HTR-8/SVneo (cell line): ENCODE measurements at places on chromosomes 4 and X.
A peak's percentile ranks its signal among the peaks of the same experiment; 100 is the strongest.

GRCh38 chrX:39905538-39905891 lies 192.2 kb downstream of the BCOR start:
- DNase-seq, result no peak

DNA sequence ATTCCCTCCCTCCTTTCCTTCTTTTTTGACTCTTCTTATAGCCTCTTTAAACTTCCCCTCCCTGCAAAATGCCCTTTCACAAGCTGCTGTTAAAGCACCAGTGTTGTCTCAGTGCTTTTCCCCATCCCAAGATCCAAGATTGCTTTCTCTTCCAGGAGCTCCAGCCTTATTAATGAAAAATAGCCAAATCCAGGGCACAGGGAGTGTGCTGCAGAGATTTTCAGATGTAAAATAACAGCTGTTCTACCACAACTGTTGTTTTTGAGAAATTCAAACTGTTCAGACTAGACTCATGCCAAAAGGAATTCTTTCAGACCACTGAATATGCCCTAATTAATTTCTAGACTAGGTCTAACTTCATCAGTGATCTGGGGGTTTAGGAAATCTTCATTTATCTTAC lies 47.0 kb upstream of the GPC3 start:
- DNase-seq, result no peak

- DNase-seq, result no peak
Observed at GRCh38 chr4:137655302-137655701, 123.0 kb upstream of the PCDH18 start.

DNA sequence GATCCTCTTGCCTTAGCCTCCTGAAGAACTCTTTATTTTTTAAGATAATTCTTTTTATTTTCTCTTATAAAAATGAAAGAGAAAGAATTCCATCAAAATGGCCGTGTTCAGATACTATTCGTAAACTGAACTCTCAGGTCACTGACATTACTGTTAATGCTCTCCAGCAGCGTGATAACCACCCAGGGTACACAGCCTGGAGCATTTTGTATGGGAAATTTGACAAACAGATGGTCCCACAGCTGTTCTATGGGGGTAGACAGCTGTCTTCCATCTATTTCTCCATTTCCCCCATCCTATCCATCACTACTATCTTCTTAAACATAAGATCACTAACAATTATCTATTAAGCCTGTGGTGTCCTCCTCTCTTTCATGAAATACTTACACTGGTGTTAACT lies 47.8 kb downstream of the SYNPO2 start:
- no peak for DNase-seq

DNA sequence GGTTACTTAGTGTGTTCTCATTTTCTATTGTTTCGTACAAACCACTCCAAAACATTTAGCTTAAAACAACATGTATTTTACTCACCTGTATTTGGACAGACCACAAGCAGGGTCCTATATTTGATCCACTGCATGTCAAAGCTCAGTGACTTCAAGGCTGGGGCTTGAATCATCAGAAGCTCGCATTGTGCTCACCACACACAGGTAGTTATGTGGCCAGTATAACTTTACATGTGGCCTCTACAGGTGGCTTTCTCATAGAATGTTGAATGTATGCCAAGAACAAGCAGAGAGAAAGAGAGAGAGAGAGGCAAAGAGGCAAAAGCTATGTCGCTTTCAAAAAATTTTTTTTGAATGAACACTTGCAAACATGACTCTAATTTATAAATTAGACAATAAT lies 107.6 kb downstream of the QRFPR start:
- DNase-seq, result no peak

DNA sequence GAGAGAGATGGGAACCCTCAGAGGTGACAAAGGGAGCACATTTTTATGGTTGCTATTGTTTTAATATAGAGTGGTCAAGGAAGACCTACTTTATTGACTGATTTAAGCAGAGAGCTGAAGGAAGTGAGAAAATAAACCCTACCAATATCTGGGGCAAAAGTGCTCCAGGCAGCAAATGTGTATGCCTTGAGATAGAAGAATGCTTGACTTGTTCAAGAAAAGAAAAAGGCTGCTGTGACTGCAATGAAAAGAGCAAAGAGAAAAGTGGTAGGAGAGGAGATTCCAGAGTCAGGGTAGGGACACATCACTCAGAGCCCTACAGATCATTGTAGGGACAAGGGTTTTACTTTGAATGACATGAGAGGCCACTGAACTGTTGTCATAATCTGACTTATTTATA lies 26.0 kb downstream of the STAP1 start:
- no peak for DNase-seq

GRCh38 chrX:19097553-19098283 lies 24.6 kb downstream of the ADGRG2 start:
- no peak for DNase-seq

GRCh38 chr4:97468272-97468671 lies 675.0 kb downstream of the STPG2 start:
- no peak for DNase-seq

DNA sequence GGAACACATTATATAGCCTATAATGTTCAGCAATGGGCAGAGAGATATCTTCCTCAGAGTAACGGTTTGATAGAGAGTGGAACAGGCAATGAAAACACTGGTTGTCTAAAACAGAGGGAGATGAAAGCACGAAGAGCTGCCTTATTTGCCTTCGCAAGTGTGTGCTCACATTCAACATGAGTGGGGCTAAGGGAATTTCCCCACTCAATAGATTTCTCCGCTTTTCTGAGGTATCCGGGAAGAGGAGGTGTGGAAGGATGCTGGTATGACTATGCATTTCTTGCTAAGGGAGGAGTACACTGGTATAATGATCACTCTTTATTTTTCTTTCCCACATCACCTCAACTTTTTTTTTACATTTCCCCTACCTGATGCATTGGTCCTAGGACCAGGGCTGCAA lies 7.8 kb upstream of the GPR82 start:
- DNase-seq, result no peak

DNA sequence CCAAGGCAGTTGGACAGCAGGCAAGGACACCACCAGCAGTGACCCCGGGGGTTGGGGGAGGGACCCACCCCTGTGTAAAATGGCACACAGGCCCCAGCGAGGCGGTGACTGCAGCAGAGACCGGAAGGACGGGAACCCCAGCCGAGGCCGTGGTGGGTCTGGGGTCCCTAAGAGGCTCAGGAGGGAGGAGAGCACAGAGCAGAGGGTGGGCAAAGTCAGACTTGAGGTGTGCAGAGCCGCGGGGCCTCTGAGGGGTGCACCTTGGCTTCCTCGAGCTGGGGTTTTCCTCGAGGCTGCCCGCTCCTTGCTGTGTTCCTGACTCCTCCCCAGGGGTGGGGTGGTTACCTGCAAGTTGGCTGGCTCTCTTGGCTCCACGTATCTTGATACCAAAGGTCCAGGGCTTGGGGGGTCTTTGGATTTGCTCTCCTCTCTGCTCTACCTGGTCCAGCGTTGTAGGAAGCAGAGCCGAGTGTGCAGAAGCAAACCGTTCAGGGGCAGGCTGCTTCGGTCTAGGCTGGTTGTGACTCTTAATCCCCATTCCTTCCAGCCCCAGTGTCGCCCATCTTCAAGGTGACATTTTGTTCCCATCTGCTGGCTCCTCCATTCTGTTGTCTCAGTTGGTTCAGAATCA lies 37.9 kb upstream of the SORCS2 start:
- no peak for DNase-seq

DNA sequence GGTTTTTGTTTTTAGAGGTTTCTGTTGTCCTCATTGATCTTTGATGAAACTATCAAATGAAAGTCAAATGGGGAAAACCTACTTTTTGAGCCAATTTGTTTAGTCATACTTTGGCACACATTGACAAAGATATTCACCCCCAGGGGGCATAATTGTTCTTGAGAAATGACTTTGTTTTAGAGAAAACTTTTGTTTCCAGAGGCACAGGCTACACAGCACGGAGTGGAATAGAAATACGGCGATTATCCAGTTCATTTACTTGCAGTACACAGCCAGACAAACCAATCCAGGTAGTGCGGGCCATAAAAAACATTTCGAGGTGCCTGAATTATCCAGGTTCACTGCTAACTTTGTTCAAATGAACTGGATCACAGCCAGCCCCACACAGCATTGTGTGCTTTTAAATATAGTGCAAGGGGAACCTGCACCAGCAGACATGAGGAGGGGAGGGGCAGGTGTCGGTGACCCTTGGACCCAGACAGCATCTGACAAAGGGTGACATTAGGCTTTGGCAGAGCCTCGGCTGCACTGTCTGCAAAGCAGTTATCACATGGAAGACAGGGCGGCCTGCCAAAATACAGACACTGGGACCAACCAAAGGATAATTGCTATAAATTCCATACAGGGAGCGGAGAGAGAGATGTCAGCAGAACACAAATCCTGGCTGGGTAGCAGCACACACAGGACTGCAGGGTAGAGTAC lies 179.6 kb upstream of the NOCT start:
- no peak for DNase-seq

GRCh38 chr4:8383451-8384160 lies 56.9 kb downstream of the ACOX3 start:
- no peak for DNase-seq

DNA sequence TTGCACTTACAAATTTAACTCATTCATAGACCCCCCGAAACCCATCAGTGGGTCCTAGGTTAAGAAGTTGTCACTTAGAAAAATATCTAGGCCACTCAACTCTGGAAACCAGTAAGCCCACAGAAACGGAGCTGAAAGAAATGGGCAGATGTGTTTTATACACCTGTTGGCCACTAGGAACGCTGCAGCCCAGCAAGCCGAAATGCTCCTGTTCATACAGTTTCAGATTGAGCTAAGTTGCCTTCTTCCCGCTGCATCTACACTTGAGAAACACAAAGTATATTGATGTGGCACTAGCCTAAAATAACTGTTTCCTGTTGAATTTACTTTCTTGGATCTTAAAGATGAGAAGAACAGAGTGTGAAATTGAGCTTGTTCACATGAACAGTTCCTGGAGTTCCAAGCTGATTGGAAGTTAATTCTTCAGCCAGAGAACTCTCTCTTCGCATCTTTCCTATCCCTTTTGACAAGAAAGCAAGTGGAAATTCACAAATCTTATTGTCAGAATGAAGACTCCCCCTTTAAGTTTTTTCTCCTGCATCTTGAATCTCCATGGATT lies 174.1 kb downstream of the RBMX2 start:
- DNase-seq, result peak; percentile 3

- DNase-seq, result no peak
Observed at GRCh38 chr4:11494232-11494631, 65.5 kb upstream of the HS3ST1 start.

GRCh38 chr4:107578321-107578720 lies 141.7 kb downstream of the PAPSS1 start:
- DNase-seq, result no peak

DNA sequence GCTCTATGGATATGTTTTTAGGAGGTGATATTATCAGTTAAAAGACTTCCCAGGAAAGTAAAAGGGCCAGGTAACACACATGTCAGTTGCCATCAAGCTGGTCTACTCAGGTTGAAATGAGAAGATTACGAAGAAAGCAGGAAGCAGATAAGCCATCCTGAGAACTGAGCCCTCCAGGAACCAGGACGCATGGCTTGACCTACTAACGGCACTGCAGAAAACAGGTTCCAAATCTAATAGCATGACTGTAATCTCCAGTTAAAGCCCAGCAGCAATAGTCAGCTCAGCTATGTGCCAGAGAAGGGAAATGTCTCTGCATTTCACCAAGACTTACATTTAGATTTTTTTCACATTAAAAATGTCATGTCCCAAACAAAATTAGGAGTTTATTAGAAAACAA lies 77.9 kb downstream of the APBB2 start:
- DNase-seq, result no peak

- no peak for DNase-seq
Observed at GRCh38 chrX:65674204-65674893, 6.9 kb downstream of the MSN start.

GRCh38 chrX:13697455-13697854 lies 8.5 kb downstream of the RAB9A start:
- DNase-seq, result no peak

- no peak for DNase-seq
Observed at GRCh38 chr4:86890790-86891189, 1.4 kb downstream of the C4orf36 start.

- no peak for DNase-seq
Observed at GRCh38 chr4:150648123-150648522, 66.2 kb downstream of the MAB21L2 start.

- no peak for DNase-seq
Observed at GRCh38 chr4:8938623-8939022, 67.0 kb upstream of the HMX1 start.

DNA sequence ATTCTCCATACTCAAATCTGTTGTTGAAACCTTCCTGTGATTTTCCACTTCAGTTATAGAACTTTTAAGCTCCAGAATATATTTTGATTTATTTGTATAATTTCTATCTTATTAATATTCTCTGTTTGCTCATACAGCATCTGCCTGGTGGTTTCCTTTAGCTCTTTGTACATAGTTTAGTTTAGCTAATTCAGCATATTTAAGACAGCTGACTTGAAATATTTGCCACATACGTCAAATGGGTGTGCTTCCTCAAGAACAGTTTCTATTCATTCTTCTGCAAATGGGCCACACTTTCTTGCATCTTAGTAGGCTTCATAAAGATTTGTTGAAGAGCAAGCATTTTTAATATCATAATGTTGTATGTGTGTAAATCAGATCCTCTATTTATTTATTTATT lies 101.8 kb downstream of the MAGEC1 start:
- no peak for DNase-seq

- DNase-seq, result no peak
Observed at GRCh38 chr4:157184300-157184699, 36.2 kb upstream of the GRIA2 start.

- DNase-seq, result no peak
Observed at GRCh38 chr4:57287687-57288604, 177.8 kb upstream of the IGFBP7 start.

- DNase-seq, result no peak
Observed at GRCh38 chr4:5650040-5650439, 58.3 kb downstream of the EVC2 start.

DNA sequence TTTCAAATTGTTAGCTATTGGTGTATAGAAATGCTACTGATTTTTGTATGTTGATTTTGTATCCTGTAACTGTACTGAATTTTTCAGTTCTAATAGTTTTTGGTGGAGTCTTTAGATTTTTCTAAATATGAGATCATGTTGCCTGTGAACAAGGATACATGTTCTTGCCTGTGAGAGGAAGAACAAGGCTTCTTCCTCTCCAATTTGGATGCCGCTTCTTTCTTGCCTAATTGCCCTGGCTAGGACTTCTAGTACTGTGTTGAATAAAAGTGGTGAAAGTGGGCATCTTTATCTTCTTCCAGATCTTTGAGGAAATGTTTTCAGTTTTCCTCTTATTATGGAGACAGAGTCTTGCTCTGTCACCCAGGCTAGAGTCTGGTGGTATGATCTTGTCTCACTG lies 16.2 kb upstream of the NAP1L5 start:
- DNase-seq, result no peak

GRCh38 chr4:6493658-6494304 lies 21.4 kb upstream of the PPP2R2C start:
- no peak for DNase-seq

- no peak for DNase-seq
Observed at GRCh38 chrX:123324625-123325024, 140.5 kb downstream of the GRIA3 start.

- DNase-seq, result peak; percentile 25
Observed at GRCh38 chr4:176001151-176002006, 64.3 kb upstream of the WDR17 start.
